Activated naive CD4-positive, alpha-beta T cell treated with anti-CD3 and anti-CD28 coated beads, Interleukin-2, amount 50 U/mL, for 16 hours (primary cell): ENCODE measurements at places on chromosomes 16 and 17.
A peak's percentile ranks its signal among the peaks of the same experiment; 100 is the strongest.

- DNase-seq = no peak
These were observed 53.5 kb downstream of the DNAH3 start for GRCh38 chr16:21097151-21097550.

DNA sequence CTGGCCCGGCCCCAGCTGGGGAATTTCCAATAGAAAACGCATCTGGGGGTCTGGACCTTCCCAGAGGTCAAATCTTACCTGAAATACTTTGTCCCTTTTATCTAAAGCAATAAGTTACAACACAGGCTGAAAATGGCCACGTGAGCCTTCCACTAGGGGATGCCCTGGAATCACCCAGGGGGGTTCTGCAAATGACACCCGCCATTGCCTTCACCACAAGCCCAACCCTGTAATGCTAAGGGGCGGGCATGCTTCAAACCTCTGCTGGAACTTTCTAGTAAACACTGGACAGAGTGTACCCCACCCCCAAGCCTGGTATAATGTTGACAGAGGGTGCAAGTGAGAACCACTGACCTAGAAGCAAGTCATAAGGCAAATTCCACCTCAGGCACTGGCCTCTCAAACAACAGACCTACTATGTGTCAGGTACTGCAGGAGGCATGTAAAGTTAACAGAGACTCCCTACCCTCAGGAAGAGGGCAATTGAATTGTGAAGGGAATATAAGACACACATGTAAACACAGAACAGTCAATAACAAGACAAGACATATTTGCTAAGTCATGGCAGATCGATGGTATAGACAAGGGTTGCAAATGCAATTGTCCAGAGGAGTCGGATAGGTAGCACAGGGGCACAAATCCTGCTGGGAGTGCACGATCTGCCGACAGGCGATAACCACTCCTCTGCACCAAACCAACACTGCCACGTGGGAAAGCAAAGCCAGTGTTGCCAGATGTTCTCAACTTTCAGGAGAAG lies 59.0 kb downstream of the ARHGAP17 start:
- DNase-seq = no peak

- DNase-seq = no peak
These were observed 173.9 kb downstream of the SALL1 start for GRCh38 chr16:50977138-50977537.

GRCh38 chr16:48124266-48124665 lies 31.5 kb downstream of the ABCC12 start:
- no peak for DNase-seq

DNA sequence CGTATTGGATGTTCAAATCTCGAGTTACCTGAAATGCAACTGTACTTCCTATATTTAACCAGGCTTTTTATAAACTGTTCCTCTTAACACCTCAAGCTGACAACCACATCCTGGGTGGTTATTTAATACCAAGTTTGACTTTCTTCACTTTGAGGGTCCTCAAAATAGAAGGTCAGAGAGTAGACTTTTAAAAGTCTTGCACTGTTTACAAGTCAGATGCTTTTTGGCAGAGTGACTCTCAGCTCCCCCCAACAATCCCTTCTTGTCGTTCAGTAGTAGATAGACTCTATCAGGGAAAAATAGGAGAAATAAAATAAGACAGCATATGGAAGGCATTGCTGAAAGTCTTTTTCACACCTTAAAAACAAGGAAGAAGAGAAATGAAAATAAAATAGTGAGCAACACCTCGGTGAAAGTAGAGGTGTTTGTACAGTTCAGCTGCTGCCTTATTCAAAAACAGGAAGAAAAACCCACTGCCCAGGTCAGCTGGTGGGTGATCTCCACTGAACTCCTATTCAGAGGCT lies 650.4 kb downstream of the WWOX start:
- DNase-seq = no peak

GRCh38 chr16:82924075-82924854 lies 297.5 kb downstream of the CDH13 start:
- DNase-seq = no peak

- no peak for DNase-seq
These were observed 19.1 kb downstream of the FAM20A start for GRCh38 chr17:68581863-68582645.

- no peak for DNase-seq
These were observed 14.2 kb upstream of the SLC38A10 start for GRCh38 chr17:81309140-81309858.

DNA sequence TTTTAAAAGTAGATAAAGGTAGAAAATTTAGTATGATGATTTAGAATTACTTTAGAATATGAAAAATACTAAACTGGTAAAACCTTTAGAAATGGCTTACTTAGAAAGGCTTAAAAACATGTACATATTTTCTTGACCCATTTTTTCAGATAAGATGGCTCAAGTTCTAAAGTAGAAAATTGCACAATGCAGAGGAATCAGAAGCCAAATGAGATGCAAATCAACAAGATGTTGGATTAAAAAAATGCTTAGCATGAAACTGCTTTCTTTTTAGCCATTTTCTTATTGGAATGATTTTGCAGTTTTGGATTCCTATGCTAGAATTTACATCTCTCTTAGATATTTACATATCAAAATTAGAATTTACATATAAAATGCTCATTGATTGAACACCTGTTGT lies 1.5 kb upstream of the KRTAP3-1 start:
- DNase-seq = no peak

GRCh38 chr16:85430523-85431421 lies 182.3 kb upstream of the GSE1 start:
- no peak for DNase-seq

- no peak for DNase-seq
These were observed 4.9 kb downstream of the SLFN14 start for GRCh38 chr17:35555691-35556090.

- DNase-seq = no peak
These were observed 122.4 kb downstream of the LAT start for GRCh38 chr16:29107299-29107698.

- no peak for DNase-seq
These were observed 7.8 kb downstream of the XYLT2 start for GRCh38 chr17:50353600-50354195.

- no peak for DNase-seq
These were observed 4.8 kb downstream of the PRR11 start for GRCh38 chr17:59160157-59161025.

GRCh38 chr17:1126250-1126797 lies 53.5 kb downstream of the ABR start:
- no peak for DNase-seq

DNA sequence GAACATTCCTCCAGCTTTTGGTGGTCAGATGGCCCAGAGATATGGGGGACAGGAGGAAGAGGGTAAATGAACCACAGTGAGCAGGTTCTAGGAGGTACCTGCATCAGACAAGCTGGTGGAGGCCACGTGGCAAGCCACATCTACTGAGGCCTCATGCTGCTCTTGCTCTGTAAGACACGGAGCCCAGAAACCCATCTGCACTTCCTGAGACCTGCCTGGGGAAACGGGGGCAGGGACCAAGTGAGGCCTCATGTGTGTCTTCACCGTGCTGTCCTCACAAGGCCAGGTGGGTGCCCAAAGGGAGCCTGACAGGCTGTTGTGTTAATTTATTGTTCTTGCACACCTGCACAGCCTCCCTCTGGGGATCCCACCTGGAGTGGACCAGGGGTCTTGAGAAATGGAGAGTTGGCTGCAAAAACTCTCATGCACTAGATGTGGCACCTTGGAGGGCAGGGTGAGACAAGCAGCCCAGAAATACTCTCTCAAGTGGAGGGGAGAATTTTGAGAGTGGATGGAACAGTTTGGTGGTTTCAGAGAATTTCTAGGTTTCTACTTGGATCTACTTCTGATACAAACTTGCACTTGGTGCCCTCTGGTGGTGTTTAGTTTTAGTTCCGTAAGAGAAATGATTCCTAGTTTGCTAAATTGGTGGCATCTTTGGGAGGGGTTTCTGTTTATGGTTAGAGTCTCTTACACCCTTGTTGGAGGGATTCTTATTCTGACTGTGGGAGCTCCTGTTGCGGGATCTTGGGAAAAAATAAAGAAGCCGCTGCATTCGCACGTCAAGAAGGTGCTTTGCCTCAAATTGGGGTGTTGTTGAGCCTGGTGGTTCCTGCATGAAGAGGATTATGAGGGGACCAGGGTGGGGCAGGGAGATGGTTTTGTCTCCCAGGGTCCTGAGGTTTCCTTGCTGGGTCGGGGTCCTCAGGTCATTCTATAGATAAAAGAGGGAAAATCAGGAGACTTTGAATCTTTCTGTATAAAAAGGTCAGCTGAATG lies 47.5 kb downstream of the SLC6A2 start:
- DNase-seq = no peak

DNA sequence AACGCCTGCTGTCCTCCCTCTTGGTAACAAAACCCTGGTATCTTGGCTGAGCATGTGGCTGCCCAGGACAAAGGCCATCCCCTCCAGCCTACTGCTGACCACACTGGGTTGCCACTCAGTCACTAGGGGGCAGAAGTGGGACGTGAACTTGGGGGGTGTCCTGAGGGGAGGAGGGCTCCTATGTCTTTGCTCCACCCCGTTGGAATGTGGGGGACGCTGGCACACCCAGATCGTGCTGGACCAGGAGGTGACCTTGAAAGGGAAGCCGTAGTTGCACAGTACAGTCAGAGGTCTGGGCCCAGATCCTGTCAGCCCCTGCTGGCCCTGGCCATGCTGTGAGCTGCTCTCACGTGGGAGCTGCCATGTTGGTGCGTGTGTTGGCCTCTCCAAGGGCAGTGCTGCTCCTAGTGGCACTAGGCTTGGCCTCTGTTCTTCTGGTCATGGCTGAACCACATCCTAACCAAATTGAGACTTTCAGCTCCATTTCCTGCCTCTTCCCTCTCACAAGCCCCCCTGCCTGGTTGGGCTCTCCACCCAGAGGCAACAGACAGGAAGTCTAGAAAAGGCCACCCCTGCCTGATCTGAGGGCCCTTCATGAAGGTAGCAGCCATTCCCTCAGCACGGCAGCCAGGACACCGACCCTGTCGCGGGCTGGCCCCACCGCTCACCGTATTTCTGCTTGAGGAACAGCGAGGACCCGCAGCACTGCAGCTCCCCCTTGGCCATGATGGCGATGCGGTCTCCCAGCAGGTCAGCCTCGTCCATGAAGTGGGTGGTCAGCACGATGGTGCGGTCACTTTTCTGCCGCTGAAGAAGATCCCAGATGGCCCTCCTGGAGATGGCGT lies 29.0 kb upstream of the RNPS1 start:
- DNase-seq = no peak

DNA sequence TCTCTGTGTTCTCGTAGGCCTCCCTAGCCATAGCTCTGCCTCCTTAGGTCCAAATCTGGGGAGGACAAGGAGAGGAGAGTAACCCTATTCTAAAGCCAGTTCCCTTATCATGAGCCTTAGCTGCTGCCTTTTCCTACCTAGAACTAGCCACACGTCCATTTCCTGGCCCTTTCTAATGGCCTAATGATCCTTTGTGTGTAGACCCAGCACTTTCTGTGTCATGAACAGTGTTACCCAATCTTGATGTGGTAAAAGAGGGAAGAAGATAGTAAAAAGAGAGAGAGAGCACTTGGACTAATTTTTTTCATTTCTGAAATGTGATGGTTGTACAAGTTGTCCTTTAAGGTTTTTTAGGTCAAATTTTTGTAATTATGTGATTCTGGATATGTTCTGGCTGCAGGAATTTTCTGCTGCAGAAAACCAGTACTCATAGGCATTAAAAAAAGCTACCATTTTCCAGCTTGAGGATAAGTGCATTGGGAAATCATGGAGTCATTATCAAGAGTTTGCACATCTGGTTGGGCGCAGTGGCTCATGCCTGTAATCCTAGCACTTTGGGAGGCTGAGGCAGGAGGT lies 18.2 kb downstream of the CASC3 start:
- no peak for DNase-seq

GRCh38 chr16:25637236-25637635 lies 54.5 kb upstream of the HS3ST4 start:
- DNase-seq = no peak

DNA sequence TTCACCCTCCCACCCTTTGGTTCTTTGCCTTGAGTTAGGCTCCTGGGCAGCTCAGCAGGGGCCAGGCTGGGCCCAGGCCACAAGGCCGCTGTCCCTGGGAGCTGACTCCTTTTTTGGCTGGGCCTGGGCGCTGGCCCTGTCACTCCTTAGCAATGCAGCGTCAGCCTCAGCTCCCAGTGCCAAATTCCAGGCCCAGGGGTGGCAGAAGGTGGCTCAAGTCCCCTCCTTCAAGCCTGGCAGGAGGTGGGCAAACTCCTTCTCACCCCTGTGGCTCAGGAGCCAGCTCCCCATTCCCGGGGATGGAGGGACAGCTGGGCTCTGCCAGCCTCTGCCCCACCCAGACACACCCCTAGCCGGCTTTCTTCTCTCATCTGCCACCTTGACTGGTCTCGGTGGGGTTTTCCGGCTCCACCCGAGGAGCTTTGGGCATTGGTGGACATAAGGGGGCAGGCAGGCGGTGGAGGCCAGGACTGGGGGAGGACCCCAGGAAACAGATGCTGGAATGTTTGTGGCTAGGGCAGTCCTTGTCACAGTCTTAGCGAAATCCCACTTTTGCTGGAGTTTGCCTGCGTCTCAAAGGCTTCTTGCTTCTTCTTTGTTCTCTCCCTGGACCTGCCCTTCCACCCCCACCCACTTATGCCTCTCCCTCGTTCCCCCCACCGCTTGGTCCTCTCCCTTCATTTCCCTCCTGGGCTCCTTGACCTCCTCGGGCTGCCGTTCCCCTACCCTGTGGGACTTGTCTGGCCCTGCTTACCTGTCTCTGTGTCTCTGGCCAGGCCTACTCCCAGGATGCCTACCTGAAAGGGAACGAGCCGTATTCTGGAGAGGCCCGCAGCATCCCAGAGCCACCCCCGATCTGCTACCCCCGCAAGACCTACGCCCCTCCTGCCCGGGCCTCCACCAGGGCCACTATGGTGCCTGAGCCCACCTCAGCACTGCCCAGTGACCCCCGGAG lies 37.4 kb downstream of the ARHGAP23 start:
- DNase-seq = no peak

- no peak for DNase-seq
These were observed 36.4 kb upstream of the CDC42EP4 start for GRCh38 chr17:73348018-73348828.

GRCh38 chr16:1610899-1611632 lies 806 bp downstream of the IFT140 start:
- DNase-seq = peak; percentile 31

DNA sequence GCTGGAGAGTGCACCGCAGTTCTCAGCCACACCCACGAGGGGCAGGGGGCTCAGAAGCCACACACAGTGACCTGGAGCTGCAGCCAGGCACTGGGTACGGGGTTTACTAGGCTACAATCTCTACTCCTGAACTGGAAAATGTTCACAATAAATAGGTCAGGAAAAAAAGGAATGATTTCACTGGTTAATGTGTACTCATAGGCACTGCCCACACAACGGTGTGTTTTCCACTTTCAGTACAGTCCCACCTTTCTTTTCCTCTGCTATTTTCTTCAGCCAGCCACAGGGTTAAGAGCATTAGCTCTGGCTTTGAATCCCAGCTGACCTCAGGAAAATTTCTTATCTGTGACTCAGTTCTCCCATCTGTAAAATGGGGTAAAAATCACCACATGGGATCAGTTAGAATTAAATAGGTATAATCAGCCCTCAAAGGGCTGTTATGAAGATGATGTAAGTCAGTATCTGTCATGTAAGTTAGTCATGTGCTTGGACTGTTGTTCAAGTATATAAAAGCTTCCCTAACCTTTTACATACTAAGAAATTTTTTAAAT lies 35.7 kb downstream of the ZCCHC14 start:
- DNase-seq = no peak

GRCh38 chr16:50476486-50477255 lies 71.5 kb upstream of the NKD1 start:
- DNase-seq = no peak
